ENCODE measurements at places on chromosomes 12 and 14. TPM values are rescaled to one million over a fixed set of nuclear protein-coding genes. Genes with fewer than 3 reads are reported as not detected.

Gene CCDC175
- polyA plus RNA-seq = 1.5 TPM

Gene KLRC1
- 3.7 TPM for polyA plus RNA-seq

DNA sequence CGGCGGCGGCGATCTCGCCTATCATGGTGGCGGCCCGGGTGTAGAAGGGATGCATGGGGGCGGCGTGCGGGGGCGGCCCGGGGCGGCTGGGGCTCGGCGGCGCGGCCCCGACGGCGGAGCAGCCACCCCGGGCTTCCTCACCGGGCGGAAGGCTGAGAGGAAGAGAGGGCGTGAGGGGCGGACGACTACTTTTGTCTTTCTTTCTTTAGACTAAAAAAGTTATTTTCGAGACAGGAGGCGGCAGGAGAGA is 240 bp downstream of the BTG1 start:
- no peak for DNase-seq

Gene AJUBA
- 22.0 TPM for polyA plus RNA-seq

- DNase-seq = no peak
These were observed 3.6 kb upstream of the CFAP73 start for GRCh38 chr12:113145720-113146551.

Gene OR4K2
- polyA plus RNA-seq = not detected

DNA sequence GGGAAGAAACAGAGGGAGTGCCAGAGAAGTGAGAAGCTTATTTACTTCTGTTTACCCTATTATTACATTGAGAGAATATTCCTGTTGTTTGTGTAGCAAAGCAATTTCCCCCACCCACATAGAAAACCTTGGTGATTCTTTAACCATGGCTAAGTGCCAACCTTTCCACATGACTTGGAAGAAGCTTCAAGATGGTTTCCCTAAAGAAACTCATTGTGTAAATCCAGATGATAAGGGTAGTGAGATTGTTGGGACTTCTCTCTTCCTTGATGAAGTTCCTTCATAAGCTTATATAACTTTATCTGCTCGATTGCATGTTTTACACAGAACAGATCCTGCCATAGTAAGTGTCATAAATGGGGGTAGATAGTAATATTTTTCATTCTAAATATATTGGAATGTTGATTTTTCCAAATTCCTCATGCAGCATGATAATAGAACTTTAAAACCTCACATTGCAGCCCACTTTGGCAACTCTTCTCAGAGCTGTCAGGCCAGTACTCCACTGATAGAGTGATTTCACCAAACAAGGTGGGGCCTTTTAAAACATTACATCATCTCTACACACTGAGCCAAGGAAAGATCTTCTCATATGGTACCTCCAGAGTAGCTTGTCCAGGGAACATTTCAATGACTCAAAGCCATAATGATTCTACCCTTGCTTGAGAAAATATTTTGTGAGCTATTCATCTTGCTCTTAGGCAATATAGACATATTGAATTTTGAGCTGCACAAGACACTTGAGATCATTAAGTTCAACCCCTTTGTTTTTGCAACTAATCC is 47.8 kb upstream of the KIF21A start:
- no peak for DNase-seq

- peak; percentile 73 for DNase-seq
These were observed 3.5 kb downstream of the LPAR5 start for GRCh38 chr12:6632026-6632983.

GRCh38 chr12:54683398-54683797 is 35.2 kb upstream of the DCD start:
- DNase-seq = no peak

DNA sequence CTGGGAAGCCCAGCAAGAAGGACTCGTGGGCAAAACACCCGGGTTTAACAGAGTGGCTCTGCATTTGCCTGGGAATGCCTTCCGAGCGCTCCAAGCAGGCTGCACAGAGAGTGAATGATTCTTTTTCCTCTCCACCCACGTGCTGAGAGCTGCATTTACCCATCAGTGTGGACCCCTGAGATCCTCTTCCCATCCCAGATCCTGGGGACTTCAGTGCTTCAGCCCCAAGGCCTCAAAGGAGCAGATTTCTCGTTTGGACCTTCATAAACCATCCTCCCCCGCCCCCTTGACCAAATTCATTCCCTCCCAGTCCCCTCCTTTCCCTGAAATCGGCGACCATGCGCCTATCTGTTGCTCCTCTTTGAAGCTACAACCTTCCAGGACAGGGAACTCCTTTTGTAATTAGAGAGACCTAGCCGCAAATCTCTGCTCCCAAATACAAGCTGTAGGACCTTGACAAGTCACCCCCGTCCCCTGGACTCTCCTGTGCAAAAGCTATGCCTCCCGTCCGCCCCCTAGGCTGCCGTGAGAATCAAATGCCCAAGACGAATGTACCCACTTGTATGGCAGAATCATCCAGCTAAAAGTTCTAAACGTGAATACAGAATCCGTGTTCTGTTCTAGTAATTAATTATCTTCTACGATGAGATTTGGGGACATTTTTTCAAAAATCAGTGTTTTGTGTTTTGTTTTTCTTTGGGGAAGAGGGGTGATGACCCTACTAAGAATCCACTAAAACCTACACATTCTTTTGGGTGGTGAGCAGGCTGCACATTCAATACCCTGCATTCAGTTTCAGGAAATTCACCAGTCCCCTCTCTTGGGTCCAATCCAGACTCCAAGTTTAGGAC is 8.8 kb downstream of the TBX5 start:
- DNase-seq = no peak

GRCh38 chr12:15047611-15048010 is 74.8 kb downstream of the PDE6H start:
- DNase-seq = no peak

Gene ANKRD13A
- 29.3 TPM for polyA plus RNA-seq

- DNase-seq = no peak
These were observed 366.3 kb downstream of the AACS start for GRCh38 chr12:125431516-125431915.

Gene RPL10L
- polyA plus RNA-seq = 0.70 TPM

DNA sequence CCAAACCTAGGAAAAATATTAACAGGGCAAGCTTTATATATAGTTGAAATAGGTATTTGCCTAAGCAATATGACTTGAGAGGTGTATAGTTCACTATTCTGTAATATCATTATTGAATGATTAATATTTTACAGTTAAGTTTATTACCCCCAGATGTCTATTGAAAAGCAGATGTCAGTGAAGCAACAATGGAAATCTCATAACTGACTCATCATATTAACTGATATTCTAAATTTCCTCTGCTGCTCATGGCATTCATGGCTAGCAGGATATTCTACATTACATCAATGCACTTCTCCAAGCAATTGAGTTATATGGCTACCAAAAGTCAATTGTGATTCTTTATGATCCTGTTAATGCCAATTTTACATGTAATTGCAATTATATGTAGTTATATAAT is 9.7 kb upstream of the MAGOHB start:
- no peak for DNase-seq

Gene IRF2BPL
- 19.4 TPM for polyA plus RNA-seq

DNA sequence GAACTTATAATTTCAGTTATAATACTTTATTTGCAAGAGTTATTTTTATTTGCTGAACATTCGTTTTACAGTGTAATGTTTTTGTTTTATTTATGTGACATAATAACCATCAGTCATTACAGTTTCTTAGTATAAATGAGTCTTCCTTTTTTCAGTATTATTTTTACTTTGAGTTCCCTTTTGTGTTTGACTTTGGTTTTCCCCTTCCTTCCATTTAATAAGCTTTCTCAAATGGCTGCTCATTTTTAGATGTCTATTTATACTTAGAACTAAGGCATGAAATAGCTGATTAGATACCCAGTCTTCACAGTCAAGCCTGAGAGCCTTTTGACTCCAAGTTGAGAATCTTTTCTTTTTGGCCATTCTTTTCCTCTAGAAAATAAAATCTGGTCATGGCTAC is 404.5 kb downstream of the LRFN5 start:
- no peak for DNase-seq

Gene PRH2
- polyA plus RNA-seq = 0.55 TPM

DNA sequence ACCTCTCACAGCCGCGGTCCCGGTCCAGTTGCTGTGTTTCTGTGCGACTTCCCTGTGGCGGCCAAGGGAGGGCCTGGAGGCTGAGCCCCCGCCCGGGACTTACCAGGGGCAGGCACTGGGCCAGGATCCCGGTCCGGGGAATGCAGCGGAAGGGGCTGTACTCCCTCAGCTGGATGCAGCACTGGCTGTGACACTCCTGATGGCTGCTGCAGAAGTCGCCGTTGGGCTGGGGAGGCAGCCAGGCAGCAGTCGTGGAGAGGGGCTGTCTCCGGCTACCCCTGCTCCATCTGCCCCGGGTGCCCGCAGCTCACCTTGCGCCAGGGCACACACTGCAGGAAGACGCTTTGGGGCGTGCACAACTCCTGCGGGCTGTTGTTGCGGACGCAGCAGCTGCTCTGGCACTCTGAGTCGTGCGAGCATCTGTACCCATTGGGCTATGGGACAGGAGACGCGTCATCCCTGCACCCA is 6.2 kb downstream of the LRCOL1 start:
- DNase-seq = no peak

DNA sequence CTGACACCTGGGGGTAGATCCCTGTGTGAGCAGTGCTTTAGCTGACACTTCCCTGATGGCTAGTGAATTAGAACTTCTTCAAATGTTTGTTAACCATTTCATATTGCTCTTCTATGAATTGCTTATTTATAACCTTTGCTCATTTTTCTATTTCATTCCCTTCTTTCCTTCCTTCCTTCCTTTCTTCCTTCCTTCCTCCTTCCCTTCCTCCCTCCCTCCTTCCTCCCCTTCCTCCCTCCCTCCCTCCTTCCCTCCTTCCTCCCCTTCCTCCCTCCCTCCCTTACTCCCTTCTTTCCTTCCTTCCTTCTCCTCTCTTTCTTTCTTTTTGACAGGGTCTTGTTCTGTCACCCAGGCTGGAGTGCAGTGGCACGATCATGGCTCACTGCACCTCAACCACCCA is 23.3 kb upstream of the CEP170B start:
- no peak for DNase-seq

Gene KRT73
- 0.97 TPM for polyA plus RNA-seq

- no peak for DNase-seq
These were observed 86.4 kb upstream of the NTF3 start for GRCh38 chr12:5345534-5345933.

DNA sequence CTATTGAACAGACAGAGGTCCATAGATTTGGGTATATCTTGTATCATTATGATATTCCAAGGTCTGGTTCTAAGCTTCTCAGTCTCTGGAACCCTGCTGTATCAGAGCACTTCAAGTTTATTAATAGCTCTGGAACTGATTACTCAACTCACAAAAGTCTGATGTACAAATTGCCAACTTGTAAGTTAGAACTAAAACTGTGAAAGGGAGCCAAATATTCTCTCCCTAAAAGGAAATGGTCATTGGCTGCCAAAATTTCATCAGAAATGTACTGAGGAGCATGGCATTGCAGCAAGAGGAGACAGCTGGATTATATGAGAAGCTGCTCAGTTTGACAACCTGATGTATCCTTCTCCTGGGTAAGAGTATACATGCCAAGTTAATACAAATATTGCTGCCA is 828.8 kb upstream of the SEL1L start:
- no peak for DNase-seq
